ENCODE measurements at places on chromosomes 7 and 10.

DNA sequence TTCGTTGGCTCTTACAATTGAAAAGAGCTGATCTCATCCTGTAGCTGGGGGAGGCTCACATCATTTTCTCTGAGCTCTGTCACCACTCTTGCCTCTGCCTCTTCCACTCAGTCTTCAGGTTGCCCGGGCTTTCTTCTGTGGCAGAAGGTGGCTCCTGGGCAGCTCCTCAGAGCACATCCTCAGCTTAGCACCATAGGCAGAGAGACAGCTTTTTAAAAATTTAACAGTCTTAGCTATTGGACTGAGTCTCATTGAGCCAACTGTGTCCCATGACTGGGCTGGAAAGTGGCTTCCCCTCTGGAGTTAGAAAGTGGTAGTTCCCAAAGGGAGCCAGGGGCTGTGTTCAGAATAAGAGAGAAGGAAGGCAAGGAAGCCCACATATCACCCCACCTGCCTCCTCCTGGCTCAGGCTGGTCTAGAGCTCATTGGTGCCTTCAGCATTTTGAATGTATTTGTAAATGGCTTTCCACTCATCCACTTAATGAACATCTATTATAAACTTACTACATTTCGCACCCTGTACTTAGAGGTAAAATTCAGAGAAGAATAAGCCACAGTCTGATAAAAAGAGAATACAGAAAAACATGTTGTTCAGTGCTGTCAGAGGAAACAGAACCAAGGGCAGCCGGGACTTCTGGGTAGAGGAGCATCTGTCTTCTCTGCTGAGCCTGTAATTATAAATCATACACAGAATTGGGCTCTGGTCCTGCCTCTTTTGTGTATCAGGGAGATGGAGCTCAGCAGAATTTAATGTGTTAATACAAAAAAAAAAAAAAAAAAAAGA is 119.3 kb downstream of the WDFY4 start:
- DNase-seq, result no peak

DNA sequence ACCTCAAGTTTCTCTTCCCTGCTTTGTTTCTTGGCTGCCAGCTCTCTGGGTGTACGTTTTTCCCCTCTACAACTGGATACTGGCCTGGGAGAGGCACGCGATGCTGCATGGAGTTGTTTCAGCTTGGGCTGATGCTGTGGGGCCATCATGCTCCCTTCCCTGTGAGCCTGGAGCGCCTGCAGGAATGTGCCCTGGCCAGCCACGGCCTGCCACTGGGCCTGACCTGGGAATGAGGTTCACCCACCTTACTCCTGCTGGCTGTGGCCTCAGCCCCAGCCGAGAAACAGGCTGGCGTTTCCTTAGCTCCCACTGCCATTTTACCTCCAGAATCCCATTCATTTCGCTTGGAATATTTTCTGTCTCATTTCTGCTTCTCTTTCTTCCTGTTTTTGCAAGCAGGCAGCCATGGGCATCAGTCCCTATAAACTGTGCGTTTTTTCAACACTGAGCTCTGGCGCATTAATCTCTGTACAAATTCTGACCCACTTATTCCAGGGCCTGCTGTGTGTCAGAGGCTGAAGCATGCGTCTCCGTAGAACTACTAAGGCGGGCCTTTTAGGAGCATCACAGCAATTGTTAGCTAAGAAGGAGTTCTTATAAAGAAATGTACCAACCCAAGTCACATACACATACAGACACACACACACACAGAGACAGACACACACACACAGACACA is 57.9 kb downstream of the GATA3 start:
- DNase-seq, result no peak

- no peak for DNase-seq
These were observed 98.5 kb upstream of the LRRTM3 start for GRCh38 chr10:66827353-66827752.

GRCh38 chr7:99976626-99977025 is 795 bp upstream of the AZGP1 start:
- DNase-seq, result no peak

GRCh38 chr10:102770792-102771191 is 27.0 kb downstream of the WBP1L start:
- DNase-seq, result no peak

DNA sequence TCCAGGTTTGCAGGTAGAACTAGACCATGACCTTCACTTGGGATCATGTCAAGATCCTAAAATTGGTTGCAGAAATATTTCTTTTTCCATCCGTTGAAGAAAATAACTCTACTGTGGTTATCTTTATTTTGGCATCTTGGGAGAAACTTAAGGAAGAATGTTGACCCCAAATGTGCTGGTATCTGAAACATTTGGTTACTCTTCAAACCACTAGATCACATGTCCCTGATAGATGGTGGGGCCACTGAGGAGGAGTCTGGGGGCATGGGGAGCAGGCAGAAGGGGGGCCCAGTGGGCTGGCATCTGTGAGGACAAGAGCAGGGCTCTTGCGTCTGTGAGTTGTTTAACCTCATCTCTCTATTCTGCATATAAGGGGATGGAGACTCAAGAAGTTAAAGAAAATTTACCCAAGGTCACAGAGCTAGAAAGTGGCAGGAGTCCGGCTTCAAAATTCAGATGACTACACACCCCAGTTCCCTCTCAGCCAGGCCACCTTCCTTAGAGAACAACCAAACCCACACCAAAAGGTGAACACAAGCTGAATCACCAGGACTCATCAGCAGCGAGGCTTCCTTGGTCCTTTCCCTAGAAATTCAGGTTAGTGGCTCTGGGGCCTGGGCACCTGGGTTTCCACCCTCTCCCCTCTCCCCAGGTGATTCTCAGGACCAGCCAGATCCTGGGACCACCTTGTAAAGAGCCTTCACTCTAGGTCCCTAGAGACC is 40.6 kb upstream of the SRGN start:
- DNase-seq, result no peak

- DNase-seq, result no peak
These were observed 2.3 kb downstream of the RNF216 start for GRCh38 chr7:5779141-5779540.

DNA sequence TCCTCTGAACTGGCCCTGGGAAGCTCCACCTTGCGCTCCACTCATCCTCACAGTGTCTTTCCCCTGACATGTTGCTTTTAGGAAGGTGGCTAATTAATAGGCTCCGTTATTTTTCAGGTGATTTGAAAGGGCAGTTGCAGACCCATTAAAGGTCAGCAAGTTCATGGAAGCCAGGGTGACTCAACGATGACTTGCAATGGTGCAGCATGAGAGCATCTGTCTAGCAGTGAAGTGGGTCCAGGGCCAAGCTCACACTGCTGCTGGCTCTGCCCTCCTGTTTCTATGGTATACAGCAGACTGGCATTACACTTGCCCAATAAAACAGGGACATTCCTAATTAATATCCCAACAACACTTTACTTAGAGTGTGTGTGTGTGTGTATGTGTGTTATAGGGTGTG is 68.8 kb upstream of the WDR11 start:
- no peak for DNase-seq

DNA sequence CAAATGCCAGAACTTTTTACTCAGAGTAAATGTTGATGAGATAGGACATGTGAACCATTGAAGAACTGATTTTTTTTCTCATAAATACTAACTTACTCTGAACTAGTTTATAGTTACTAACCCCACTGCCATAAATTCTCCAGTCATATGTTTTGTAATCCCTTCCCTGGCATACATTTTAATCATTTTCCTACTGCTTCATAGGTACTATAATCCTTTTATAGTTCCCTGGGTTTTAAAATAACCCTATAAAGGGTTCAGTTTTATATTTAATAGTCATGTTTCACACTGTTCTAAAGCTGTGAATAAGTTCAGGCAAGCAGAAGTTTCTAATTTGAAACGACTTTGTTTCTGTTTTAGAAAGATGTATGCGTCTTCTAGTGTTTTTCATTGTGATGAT is 28.9 kb downstream of the CNNM2 start:
- DNase-seq, result no peak

DNA sequence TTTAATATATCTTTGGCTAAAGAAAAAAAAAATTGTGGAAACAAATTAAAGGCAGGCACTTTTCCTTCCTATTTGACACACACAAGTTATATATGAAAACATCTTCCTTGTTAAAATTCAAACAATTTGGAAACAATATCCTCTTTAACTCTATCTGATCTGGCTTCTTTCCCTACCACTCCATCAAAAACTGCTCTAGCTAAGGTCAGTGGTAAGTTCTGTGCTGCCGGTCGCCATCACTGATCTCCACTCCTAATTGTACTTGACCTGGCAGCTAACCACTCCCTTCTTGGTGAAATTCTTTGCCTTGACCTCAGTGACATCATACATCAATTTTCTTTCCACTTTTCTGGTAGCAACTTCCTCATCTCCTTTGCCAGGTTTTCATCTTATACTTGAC is 47.9 kb upstream of the MRLN start:
- DNase-seq, result no peak

DNA sequence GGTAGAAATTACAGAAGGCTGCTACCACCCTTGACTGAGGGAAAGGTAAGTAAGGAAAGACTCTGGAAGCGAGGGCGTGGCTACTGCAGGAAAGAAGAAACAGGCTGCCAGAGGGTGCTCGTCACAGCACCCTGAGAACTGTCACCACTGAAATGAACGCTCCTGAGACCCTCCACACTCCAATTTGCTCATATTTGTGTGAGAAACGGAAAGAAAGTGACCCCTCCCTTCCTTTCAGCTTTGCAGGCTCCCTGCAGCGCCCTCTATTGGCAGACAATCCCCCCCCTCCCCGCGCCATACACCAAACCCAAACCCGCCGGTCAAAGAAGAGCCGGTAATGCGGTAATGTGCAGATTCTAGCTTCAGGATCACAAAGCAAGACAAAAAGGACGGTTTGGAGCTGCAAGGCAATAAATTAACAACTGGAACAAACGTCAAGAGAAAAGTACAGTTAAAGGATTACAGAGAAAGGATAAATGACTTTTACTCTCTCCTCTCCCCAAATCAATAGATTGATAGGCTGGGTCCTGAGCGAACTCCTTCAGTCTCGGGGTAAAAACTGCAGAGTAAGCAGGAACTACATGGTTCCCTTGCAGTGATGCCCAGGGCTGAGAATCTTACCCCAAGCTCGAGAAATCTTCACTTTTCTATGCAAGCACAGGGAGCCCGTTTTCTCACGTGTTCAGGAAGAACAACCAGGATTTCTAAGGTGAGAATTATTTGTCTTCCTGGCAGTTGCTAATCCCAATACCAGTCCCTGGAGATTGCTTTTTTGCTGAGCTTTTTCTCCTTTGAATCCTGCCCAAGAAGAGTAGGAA is 47.6 kb downstream of the STEAP1B start:
- no peak for DNase-seq

- DNase-seq, result no peak
These were observed 84.7 kb downstream of the GPR26 start for GRCh38 chr10:123750901-123751300.

GRCh38 chr10:13700473-13701144 is 113.8 kb downstream of the PRPF18 start:
- no peak for DNase-seq

DNA sequence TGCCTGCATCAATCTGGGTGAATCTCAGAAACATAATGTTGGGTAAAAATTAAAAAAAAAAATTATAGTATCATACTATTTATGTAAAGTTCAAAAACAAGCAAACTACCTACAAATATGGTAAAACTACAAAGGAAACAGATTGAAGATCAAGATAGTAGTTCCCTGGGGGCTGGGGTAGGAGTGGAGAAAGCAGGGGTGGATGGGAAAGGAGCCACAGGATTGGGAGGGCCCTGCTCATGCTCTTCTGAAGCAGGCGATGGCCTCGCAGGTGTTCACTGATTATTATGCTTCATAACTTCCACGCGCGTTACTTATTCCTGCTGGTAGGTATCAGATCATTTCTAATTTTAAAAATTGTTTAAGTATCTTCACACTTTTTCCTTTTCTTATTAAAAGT is 96.0 kb upstream of the GATA3 start:
- no peak for DNase-seq

DNA sequence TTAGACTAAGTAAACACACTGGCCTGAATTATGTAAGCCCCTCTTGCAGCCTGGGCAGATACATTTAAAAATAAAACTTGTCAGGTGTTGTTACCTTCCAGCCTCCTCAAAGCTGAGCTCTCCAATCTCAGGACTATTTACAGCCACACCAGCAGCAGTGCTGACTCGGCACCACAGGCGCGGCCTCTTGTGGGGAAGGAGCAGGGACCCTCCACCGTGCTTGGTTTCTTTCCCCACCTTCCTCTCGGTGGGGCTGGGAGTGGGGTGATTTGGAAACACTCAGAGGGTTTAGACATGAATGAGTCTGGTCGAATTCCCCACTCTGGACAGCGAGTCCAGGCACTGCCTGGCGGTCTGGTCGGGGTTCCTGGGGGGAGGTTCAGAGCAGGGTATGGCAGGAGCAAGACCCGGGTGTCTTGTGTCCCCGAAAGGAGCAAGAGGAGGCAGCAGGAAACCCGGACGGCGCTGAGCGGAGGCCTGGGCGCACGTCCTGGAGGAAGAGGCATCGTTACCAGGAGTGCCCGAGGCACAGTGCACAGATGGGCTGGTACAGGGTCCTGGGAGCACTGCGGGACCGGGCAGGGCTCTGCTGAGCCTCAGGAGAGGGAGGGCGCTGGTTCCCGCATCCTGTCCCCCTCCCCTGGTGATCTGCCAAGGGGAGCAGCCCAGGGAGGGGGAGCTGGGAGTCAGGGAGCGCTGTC is 29.2 kb upstream of the CFAP46 start:
- no peak for DNase-seq

- DNase-seq, result no peak
These were observed 181.3 kb upstream of the FZD1 start for GRCh38 chr7:91082852-91083495.
